NCI-H2081 (cell line): ENCODE measurements at places on chromosomes 1 and 21.
A peak's percentile ranks its signal among the peaks of the same experiment; 100 is the strongest.

DNA sequence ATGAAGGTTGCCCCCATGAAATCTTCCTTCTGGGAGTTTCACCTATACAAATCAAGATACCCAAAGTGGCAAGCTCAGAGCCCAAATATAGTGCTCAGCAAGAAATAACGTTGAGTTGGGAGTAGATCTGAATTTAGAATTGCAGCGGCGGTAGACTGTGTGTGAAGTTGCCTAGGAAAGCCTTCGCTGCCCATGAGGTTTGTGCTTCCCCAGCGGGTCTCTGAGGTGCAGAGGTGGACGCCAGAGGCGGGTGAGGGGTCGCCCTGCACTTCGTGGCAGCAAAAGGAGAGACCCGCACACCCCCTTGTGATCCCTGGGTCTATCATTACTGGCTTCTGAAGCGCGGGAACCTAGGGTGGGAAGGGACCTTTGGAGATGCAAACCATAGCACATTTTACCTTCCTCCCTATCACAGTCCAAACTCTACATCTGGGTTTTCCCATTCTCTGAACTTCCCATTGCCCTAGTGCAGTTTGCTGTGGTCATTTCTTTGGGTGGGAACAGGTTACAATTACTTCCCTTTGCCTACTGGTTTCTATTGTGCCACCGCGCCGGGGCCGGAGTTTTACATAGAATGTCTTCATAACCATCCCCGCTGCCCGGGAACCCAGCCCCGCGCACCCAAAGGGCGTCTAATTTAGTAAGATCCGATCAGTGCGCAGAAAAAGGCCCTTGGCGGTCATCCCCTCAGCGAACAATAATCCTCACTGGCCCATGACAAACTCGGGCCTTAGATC is 5.2 kb downstream of the TBX15 start:
- DNase-seq: no peak

DNA sequence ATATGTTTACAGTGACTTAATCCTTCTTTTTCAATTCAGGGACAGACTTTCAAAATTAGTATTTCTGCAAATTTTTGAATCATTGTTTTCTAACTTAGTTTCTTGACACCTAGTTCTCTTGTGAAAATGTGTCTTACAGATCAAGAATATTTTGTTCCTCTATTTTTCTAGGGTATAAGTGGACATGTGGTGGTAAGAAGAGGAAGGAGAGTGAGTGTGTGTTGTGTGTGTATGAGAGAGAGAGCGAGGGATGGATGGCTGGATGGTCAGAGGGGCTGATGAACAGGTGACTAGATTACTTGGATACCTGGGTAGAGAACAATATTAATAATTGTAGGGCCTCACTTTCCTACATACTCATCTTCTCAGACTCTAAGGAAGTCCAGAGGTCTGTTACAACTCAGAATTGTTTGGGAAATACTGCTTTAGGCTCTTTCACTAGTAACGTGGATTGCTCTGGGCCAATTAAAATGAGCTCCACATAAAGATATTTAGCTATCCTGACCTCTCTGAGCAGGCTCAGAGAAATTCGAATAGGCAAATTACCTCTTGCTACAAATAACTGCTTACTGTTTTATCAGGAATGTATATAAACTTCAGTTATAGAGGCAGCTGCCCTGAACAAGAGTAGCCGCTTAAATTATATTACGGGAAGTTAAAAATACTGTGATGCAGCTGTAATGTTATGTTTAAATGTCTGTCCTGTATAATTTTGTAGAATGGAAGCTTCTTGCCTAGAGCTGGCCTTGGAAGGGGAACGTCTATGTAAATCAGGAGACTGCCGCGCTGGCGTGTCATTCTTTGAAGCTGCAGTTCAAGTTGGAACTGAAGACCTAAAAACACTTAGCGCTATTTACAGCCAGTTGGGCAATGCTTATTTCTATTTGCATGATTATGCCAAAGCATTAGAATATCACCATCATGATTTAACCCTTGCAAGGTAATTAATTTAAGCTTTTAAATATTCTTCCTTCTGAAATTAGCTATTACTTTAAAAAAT is 19.7 kb downstream of the GPSM2 start:
- DNase-seq: no peak

DNA sequence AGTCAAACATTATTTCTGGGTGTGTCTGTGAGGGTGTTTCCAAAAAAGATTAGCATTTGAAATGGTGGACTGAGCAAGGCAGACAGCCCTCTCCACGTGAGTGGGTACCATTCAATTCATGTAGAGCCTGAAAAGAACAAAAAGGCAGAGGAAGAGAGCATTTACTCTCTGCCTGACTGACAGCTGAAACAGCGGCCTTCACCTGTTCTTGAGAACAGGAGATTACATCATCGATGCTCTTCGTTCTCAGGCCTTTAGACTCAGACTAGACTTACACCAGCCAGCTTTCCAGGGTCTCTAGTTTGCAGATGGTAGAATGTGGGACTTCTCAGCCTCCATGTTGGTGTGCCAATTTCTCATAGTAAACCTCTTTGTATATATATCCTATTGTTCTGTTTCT is 302.3 kb downstream of the BACH1 start:
- no peak for DNase-seq

DNA sequence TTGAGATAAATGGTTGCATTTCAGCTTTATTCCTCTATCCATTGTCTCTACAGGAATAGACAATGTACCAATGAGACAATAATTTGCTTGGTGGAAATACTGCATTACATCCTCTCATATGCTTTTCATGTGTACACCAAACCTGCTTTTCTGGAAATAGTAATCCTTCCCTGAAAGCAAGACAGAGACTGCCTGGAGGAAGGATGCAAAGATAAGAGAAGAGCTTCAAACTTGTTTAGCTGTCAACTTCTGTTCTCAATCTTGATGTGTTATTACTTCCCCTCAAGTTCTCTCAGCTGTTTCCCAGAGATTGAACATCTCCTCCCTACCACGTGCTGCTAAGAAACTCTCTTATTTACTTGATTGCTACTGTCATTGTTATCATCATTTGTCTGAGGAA is 1125.4 kb upstream of the TMPRSS15 start:
- no peak for DNase-seq

DNA sequence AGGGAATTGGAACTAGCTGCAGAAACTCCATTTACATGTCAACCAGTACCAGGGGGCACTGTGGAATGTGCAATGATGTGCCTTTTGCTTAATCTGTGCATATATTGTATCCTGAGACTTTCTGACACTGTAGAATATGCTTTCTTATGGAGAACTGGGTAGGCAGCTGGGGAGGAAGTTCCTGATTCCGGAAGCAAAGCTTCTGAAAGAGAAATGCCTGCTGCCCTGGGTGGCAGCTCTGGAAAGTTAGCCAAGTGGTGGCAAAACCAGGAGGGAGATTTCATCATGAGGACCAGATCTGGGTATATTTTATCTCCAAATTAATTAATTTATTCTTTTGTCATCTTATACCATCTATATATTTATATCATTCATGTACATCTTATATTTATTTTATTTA is 116.7 kb downstream of the XCL2 start:
- DNase-seq: no peak

GRCh38 chr1:162145966-162146696 is 76.6 kb downstream of the NOS1AP start:
- DNase-seq: no peak

DNA sequence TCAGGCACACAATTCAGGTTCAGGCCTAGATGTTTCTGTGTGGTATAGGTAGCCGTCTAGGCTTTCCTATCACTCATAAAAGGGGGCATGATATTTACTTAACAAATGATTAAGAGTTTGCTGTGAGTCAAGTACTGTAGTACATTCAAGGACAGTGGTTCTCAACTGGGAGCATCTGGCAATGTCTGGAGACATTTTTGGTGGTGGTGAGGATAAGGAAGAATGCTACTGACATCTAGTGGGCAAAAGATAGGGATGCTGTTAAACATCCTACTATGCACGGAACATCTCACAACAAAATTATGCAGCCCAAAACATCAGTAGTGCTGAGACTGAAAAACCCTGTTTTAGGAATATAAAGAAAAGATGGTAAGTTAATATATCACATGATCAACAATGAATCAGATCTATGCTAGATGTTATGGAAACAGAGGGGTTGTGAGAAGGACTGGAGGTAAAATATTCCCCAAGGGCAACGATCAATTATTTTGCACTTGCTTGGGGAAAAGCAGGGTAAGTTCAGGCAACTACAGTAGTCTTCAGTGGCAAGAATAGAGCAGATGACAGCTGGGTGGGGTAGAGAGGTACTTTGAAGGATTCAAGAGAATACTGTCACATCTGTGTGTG is 4.9 kb downstream of the DNTTIP2 start:
- DNase-seq: peak; percentile 21

DNA sequence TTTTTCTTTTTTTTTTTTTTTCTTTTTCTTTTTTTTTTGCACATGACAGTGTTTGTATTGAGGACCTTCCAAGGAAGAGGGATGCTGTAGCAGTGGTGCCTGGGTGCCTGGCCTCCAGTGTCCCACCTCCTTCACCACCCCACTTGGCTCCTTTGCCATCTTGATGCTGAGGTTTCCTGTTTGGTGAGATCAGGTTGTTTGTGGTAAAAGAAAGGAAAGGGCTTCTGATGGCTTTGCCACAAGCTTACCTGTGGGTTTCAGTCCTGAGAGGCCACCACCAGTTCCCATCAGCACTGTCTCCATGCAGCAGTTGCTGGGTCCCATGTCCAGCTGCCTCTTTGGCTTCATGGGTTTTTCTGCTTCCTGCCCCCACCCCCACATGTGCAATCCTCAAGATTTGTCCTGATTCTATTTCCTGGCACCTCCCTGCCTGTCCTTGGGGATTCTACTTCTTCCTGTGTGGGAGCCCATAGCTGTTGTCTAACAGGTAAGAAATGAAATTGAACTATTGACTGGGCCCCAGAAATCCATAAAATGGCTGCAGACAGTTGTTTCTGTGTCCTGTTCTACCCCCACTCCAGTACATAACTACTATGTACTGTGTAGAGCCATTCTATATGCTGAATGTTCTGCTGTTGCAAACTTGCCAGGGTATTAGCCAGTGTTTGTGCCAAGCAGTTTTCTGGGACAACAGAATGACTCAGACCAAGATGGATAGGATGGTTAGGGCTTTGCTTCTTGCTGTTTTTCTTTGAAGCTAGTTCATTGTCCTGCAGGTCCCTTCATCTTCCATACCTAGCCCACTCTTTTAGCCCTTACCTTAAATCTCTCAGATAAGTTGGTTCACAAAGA is 4.2 kb upstream of the CCDC28B start:
- DNase-seq: no peak

DNA sequence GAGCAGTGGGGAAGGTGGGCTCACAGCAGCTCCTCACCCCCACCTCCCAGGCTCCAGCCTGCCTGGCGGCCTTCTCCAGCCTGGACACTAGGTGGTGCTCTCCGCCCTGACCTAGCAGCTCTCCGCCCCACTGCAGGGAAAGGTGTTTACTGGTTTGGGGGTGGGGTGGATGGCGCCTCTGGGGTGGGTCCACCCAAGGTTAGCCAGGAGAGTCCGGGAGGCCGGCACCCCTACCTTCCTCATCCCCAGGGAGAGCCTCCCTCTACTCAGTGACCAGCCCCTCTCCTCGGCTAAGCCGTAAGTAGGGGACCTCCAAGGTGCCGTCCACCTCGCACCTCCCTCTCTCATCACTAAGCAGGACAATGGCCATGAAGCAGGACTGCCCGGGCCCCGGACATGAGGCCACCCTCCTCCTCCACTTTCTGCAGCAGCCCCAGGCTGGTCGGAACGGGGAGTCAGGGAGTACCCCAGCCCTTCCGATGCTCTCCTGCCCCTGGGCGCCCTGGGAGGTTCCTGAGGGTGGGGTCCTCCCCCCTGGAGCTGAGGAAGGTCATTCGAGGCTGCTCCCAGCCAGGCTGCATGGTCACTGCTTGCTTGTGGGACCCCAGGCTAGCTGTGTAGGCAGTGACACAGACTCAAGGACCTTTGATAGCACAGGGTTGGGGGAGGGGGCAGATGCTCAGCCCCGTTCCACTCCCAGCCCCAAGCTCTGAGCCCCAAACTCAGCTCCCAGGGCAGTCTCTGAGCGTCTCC is 101.4 kb upstream of the VAMP3 start:
- peak; percentile 63 for DNase-seq

GRCh38 chr1:70719154-70719553 is 308.1 kb downstream of the CTH start:
- DNase-seq: no peak

GRCh38 chr1:11388617-11389016 is 90.3 kb upstream of the DISP3 start:
- no peak for DNase-seq

DNA sequence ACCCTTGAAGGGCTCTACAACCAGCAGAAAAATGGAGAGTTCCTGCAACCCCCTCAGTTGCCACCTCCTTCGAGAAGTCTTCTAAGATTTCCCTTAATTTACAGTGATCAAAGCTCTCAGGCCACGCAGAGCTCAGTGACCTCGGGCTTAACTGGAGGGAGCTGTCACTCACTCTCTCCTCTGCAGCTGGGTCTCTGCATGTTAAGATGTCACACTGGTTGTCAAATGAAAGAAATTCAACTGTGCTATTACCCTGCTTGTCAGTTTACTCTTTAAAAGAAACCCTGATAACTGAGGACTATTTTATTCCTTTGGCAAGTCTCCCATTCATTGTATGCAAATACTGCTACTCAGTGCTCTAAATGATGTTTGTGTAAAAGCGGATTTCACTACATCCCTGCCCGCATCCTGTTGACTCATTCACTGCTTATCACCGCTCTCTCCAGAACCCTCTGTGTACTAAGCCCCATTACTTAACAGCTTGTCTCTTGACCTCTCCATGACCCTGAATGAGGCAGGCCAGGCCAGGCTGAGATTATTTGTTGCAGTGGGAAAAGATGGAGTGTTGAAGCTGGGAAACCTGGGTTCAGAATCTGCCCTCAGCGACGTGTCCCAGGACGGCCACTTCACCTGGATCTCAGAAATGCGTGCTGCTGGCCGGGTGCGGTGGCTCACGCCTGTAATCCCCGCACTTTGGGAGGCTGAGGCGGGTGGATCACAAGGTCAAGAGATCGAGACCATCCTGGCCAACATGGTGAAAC is 13.7 kb downstream of the DHRS3 start:
- DNase-seq: no peak

DNA sequence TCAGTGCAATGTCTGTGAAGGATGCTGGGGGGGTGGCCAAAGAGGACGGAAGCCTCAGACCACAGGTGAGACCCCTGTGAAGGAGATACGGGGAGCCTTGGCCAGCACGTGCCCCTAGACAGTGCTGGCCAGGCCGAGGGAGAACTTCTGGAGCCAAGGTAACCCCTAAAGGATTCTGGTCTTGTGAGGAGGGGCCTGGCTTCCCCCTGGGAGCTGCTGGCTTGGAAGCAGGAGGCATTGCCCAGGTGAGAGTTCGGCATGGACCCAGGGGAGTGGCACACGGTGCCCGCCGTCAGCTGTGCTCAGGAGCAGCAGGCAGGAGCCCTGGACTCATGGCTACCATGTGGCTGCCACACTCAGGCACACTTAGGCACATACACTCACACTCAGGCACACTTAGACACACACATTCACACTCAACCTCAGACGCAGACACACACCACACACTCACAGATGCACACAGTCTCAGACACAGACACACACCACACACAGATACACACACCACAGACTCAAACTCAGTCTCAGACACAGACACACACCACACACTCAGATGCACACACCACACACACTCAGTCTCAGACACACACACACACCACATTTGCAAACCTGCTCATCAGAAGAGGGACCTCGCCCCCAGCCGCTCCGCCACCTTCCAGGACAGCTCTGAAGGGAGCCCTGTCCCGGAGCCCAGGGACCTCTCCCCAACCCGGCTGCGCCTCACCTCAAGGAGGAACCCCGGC is 1.1 kb upstream of the COL6A2 start:
- no peak for DNase-seq

- DNase-seq: no peak
These were observed 1.1 kb upstream of the DIO1 start for GRCh38 chr1:53892911-53893310.

GRCh38 chr1:63662841-63663240 is 69.6 kb downstream of the PGM1 start:
- no peak for DNase-seq
